ENCODE measurements at places on chromosomes 12 and 14. TPM values are rescaled to one million over a fixed set of nuclear protein-coding genes. Genes with fewer than 3 reads are reported as not detected.

Gene ALG10
- 4.9 TPM for total RNA-seq

Gene OTX2
- not detected for total RNA-seq

Gene SLC38A4
- total RNA-seq = 2.1 TPM

Gene TSHR
- not detected for total RNA-seq

Data from pancreas (tissue), 10 donors.